ENCODE measurements at places on chromosomes 11 and 22.

- DNase-seq, result no peak
These were observed 39.1 kb downstream of the DIXDC1 start for GRCh38 chr11:111976119-111976766.

DNA sequence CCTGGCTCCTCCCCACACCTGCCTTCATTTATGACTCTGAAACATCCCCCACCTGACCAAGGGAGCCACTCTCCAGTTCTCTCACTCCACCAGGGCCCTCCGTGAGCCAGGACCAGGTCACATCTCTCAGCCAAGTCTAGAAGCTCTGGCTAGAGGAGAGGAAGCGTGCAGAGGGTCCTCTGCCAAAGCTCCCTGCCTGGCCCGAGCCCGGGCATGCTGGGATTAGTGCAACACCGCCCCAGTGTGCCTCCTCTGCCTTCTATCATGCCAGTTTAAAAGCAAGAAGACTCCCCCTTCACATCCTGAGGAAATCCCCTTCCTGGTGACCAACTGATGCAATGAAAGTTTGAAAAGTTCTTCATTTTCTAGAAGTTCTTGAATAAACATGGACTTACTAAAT, 23.5 kb downstream of the TP53AIP1 start:
- no peak for DNase-seq

GRCh38 chr22:46230262-46230901, 19.7 kb downstream of the CDPF1 start:
- no peak for DNase-seq

- no peak for DNase-seq
These were observed 7.4 kb downstream of the ETS1 start for GRCh38 chr11:128579798-128580504.

DNA sequence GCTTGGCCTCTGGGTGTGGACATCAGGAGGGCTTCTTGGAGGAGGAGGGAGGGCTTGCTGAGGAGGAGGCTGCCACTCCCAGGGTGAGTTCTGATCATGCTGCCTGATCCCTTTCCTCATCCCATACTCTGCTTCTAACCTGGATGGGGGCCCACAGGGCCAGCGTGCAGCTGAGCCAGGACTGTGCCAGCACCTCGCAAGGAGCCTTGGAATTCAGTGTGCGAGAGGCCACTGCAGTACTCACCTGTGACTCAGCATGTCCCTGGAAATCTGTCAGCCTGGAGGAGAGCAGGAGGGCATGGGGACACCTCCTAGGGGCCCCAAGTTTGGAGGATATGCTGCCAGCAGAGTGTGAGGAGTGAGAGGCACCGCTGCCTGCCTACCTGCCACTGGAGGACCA, 4.2 kb upstream of the GAB4 start:
- no peak for DNase-seq

DNA sequence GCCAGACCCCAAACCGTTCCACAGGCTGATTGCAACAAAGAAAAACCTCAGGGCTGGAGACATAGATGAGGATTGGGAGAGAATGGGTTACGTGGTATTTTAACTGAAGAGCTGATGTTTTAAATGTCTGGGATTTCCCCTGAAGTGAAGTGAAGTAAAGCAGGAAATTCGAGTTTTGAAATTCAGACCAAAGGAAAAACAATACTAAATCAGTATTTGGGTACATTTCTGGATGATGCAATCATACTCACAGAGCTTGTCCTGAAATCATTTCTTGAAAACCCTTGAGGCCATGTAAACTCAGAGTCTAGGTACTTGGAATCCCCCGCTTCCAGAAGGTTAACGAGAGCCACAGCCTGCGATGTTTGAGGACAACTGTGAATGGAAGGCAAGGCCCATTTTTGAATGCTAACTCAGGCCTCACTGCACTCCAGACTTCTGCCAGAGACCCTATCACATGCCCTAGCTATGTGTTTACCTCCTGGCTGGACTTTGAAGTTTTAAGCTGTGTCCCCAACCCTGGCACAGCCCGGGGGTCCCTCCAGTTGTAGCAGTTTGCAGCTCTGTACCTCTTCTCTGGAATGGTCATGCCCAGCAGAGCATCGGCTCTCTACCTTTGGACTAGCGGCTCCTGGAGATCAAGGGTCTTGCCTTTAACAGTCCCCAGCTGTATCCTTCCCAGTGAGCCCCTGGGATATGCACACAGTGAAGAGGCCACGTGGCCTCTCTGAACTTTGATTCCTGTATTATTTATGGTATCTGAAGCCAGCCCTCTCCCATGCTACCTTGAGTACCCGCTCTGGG, 5.4 kb upstream of the FTH1 start:
- no peak for DNase-seq

GRCh38 chr11:115423728-115424459, 80.3 kb downstream of the CADM1 start:
- DNase-seq, result no peak

- no peak for DNase-seq
These were observed 200.5 kb downstream of the KCNA4 start for GRCh38 chr11:29816359-29816758.

DNA sequence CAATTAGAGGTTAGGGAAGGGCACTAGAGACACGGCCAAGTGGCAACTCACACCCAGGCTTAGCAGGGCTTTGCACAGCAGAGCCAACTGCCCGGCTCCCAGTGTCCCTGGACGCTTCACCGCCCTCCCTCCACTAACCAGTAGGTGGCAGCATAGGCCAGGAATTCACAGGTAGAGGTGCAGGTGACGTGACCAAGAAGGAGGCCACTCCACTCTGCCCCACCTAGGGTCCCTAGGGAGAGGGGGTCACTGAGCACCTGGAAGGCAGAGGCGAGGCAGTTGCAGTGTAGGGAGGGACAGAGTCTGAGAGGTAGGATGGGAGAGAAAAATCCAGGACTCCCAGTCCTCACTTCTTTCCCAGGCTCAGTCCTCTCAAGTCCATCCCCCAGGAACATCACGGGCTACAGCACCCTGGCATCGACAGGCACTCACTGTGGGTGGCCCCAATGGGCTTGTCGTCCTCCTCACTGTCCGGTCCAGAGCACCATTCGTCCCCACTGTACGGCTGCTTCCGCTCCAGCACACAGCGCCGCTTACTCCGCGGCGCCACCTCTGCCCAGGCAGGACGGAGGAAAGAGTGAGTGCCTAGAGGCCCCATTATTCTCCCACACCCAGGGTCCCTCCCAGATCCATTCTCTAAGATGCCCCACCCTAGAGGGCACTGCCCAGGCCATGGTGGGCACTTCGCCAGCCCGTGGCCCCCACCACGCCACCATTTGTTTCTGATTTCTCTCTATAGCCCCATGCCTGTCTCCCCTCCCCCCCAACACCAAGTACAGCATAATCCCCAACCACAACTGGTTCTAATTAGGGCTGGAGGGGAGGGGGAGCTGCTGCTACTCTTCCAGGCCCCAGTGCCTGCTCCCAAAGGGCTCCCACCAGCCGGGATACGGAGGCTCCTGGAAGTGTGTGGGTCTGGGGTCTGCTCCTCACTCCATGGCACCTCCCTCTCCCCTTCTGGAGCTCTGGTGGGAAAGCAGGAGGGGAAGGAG, 18.4 kb downstream of the BCL9L start:
- DNase-seq, result no peak

DNA sequence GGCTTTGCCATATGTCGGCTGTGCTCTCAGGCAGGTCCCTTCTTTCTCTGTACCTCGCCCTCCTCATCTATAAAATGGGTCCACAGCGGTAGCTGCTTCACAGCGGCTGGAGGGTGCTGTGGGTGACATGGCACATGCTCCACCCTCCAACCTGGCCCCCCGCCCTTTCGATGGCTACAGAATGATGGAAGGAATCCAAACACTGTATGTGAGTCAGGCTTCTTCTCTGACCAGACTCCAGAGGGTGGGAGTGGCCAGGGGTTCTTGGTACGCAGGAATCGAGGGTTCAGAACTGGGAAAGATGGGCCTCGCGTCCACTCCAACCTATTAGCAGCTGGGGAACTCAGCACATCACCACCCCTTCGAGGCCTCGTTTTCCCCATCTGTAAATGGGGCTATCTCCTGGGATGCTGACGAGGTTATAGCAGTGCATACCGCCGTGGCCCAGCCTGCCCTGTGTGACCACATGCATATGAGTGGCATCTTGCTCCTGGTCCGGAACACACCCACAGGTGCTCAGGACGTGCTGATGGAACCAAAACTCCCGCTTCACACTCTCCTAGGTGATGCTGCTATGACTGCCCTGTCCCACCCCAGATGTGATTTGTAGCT, 26.4 kb downstream of the MN1 start:
- no peak for DNase-seq

- no peak for DNase-seq
These were observed 163.9 kb downstream of the TRIM29 start for GRCh38 chr11:119974051-119974450.

DNA sequence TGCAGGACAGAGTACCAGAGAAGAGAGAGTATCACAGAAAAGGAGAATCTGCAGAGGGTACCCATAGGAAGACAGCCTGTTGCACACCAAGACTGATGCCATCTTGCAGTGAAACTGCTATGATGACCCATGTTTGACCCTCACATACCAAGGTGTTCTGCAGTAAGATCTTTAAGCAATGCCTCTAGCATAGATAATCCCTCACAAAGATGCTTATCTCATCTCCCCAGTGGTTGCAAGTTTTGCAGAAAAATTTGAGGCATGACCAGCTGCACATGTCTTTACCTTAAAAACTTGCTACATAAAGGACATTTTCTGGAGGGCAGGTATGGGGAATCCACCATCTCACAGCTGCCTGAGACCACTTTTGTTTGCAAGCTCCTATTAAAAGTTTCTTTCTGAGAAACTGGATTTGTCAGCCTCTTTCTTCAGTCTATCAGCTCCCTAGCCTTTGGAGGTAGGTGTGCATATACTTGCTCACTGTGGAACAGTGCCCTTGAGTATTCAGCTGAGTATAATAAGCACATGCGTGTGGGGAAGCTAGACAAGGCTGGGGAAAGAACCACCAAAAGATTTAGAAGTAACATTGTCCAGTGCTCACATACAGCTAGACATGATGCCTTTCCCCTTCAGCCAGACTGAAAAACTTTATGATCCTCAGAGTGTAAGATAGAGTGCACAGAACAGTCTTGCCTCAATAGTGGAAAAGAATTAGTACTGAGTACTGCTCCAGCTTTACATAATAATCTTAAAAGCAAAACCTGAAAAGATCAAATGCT, 100.3 kb upstream of the TEAD1 start:
- no peak for DNase-seq

DNA sequence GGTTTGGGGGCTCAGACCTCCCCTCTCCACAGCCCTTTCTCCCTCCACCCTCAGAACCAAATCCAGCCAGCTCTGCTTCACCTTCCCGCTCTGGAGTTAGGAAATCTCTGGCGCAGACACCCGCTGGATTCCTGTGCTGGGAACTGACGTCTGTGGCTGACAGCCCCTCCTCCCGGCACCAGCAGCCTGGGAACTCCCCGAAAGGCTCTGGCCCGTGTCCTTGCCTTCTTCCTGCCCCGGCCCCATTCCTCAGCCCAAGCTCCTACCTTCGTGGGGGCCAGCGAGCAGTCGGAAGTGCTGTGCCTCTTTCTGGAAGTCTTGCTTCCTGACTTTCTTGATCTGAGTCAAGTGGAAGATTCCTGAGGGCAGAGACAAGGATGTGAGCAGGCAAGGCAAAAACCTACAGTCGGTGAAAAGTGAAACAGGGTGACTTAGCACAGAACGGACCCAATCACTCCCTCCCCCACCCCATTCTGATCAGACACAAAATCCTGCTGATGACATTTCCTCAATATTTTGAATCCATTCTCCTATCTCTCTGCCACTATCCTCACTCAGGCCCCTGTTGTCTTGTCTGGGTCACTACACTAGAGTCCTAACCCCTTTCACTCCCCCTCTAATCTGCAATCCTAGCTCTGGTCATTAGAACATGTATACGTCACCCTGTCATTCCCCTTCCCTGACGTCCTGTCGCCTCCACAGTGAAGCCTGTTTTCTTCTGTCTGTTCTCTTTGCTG, 34.1 kb downstream of the CHRDL2 start:
- no peak for DNase-seq

GRCh38 chr22:39252461-39253434, 8.0 kb upstream of the PDGFB start:
- no peak for DNase-seq

DNA sequence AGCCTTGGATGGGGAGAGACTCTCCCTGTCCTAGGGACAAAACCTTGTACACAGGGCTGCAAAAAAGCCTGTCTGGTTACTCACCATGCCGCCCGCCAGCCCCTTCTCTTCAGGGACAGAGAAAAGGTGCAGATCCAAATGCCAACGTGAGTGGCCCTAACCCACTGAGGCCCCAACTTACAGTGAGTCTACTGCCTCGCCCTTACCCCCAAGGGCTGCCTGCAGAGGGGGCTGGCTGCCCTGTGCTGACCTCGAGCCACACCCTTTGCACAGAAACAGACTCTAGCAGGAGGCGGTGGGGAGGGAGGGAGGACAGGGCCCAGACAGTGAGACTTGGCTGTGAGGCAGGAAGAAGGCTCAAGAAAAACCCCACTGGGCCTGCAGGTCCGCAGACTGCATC, 13.6 kb upstream of the CHST1 start:
- DNase-seq, result no peak

- DNase-seq, result no peak
These were observed 135.1 kb downstream of the BCR start for GRCh38 chr22:23315341-23315917.

DNA sequence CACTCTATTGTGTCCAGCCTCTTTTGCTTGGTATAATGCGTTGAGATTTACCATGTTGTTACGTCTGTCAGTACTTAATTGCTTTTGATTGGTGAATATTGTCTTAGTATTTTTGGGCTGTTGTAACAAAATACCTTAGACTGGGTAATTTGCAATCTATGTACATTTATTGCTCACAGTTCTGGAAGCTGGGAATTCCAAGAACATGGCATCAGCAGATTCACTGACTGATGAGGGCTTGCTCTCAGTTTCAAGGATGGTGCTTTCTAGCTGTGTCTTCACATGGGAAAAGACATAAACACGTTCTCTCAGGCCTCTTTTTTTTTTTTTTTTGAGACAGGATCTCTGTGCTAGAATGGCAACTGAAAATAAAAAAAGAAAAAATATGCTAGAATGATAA, 46.7 kb upstream of the INCENP start:
- DNase-seq, result no peak

DNA sequence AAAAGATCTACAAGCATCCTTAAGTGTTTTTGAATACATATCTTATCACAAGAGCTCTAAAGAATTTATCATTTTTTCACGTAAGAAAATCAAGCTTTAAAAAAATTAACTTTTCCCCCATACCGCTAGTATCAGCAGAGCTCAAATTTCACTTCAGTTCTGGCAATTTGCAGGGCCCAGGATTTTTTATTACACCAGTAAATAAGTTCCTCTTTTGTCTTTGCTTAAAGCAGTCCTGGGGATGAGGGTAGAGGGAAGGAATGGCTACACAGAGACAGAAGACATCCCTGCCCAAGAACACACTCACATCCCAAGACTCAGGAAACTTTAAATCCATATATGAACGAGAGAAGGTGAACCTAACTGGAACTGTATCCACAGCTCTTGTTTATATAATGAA, 22.6 kb upstream of the SORL1 start:
- no peak for DNase-seq

GRCh38 chr11:122720107-122720881, 64.8 kb downstream of the UBASH3B start:
- DNase-seq, result no peak

GRCh38 chr11:106503901-106504300, 426.4 kb downstream of the AASDHPPT start:
- no peak for DNase-seq

All from esophagus squamous epithelium (tissue), 5 donors.